ENCODE measurements at places on chromosomes 4 and X. TPM values are rescaled to one million over a fixed set of nuclear protein-coding genes. Genes with fewer than 3 reads are reported as not detected.

GAB1 gene
- 3.4 TPM for total RNA-seq

F9 gene
- 0.08 TPM for total RNA-seq

PCYT1B gene
- total RNA-seq: 0.10 TPM

PRRG1 gene
- total RNA-seq: not detected

XAGE1A gene
- not detected for total RNA-seq

YY2 gene
- total RNA-seq: 1.1 TPM

ATOH1 gene
- total RNA-seq: not detected

CLGN gene
- 0.64 TPM for total RNA-seq

TIGD2 gene
- 6.0 TPM for total RNA-seq

SLC26A1 gene
- not detected for total RNA-seq

CCNA2 gene
- 69.6 TPM for total RNA-seq

PF4V1 gene
- total RNA-seq: not detected

XKRX gene
- total RNA-seq: 0.26 TPM

GPR34 gene
- 0.13 TPM for total RNA-seq

STX18 gene
- 25.5 TPM for total RNA-seq

CCDC158 gene
- total RNA-seq: not detected

CACNA1F gene
- total RNA-seq: 0.05 TPM

LANCL3 gene
- not detected for total RNA-seq

CT45A2 gene
- not detected for total RNA-seq

MAOA gene
- total RNA-seq: 0.51 TPM

MPP1 gene
- total RNA-seq: 15.7 TPM

ZCCHC18 gene
- total RNA-seq: 1.7 TPM

TRPC5OS gene
- total RNA-seq: not detected

BTC gene
- not detected for total RNA-seq

PNMA6A gene
- total RNA-seq: not detected

ZNF185 gene
- 0.51 TPM for total RNA-seq

RIPPLY1 gene
- total RNA-seq: not detected

Data from GM12878 (cell line).